ENCODE measurements at places on chromosomes 1 and 21. TPM values are rescaled to one million over a fixed set of nuclear protein-coding genes. Genes with fewer than 3 reads are reported as not detected.
A peak's percentile ranks its signal among the peaks of the same experiment; 100 is the strongest.

The TMEM52 gene
- total RNA-seq, result 1.5 TPM

The TNFSF4 gene
- total RNA-seq, result 0.72 TPM

The SYT14 gene
- 0.03 TPM for total RNA-seq

GRCh38 chr1:192601567-192601966 is 26.0 kb downstream of the RGS1 start:
- no peak for DNase-seq
- no peak overlapping the region for H3K27ac ChIP-seq
- no peaks in the 10 kb centered on the region for H3K36me3 ChIP-seq
- H3K4me1 ChIP-seq, result no peaks in the 10 kb centered on the region

- no peak overlapping the region for H3K4me3 ChIP-seq
- no peaks in the 10 kb centered on the region for H3K27me3 ChIP-seq
- H3K27ac ChIP-seq, result no peak overlapping the region
- peaks cover 21% of the 10 kb centered on the region for H3K4me1 ChIP-seq
- DNase-seq, result peak; percentile 75
Measured at GRCh38 chr1:204445860-204446412, 34.3 kb upstream of the PPP1R15B start.

GRCh38 chr21:15365751-15366392 is 301.1 kb upstream of the NRIP1 start:
- H3K4me3 ChIP-seq, result no peak overlapping the region
- H3K27ac ChIP-seq, result no peak overlapping the region
- no peaks in the 10 kb centered on the region for H3K36me3 ChIP-seq
- H3K27me3 ChIP-seq, result no peaks in the 10 kb centered on the region
- DNase-seq, result no peak

GRCh38 chr1:90317628-90318027 is 322.7 kb downstream of the ZNF326 start:
- H3K27me3 ChIP-seq, result no peaks in the 10 kb centered on the region
- no peak for DNase-seq
- H3K4me3 ChIP-seq, result no peak overlapping the region
- H3K27ac ChIP-seq, result no peak overlapping the region
- H3K4me1 ChIP-seq, result no peaks in the 10 kb centered on the region
- H3K36me3 ChIP-seq, result no peaks in the 10 kb centered on the region

DNA sequence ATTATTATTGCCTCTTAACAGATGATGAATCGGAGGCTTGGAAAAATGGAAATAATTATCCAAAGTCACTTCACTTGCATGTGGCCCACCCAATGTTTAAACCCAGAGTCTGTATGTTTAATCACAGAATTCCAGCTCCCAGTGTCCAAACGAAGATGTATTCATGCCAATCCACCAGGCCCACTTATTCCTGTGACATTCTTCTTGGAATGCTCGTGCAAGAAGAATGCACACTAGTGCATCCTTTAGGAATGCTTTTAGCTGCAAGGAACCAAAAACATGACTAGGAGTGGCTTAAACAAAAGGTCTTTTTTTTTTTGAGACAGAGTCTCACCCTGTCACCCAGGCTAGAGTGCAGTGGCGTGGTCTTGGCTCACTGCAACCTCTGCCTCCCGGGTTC is 8.9 kb upstream of the OPRD1 start:
- no peak for DNase-seq
- H3K36me3 ChIP-seq, result no peaks in the 10 kb centered on the region
- no peak overlapping the region for H3K4me3 ChIP-seq
- no peaks in the 10 kb centered on the region for H3K27me3 ChIP-seq
- H3K27ac ChIP-seq, result no peak overlapping the region

DNA sequence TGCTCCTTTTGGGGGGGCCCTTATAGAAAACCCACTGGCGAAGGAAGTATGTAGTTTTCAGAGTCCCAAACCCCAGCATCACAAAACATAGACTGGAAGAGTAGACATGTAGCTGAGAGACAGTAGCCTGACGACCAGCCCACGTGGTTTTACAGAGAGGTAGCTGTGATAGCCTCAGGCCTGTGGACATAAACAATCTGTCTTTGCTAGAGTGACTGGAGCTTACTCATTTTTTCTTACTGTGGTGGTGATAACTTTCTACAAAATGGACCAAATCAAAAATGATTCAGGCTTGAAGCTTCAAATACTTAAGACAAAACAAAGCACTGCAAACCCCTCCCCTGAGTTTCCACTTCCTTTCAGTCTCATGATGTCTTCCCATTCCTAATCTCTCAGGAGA is 497.0 kb downstream of the RWDD3 start:
- no peaks in the 10 kb centered on the region for H3K4me1 ChIP-seq
- no peak overlapping the region for H3K4me3 ChIP-seq
- H3K36me3 ChIP-seq, result no peaks in the 10 kb centered on the region
- H3K27me3 ChIP-seq, result no peaks in the 10 kb centered on the region

DNA sequence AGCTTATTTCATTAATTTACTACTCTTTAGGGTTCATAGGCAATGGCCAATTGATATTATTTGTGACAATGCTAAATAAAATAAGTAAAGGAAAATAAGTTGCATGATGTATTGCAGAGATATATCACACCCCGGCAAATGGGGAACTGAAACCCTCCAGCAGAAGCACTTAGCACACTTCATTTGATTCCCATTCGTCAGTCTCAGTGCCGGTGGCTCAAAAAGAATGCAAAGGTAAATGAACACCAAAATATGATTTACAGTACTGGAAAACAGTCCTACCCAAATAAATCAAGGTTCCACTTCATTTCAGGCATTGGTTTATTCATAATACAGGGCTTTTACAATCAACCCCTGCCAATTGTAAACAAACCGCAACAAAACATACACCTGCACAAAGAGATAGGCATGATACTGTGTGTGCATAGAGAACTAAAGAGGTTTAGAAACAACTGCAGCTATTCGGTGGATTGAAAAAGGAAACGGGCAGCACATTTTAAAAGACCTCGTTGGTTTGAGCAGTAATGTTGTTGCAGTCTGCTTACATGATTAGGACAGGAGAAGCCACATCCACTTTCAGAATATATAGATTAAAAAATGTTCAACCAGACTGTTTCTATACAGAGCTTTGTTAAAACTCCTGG is 1019.2 kb downstream of the TTLL7 start:
- H3K4me1 ChIP-seq, result no peaks in the 10 kb centered on the region
- no peak overlapping the region for H3K4me3 ChIP-seq
- no peaks in the 10 kb centered on the region for H3K36me3 ChIP-seq
- H3K27me3 ChIP-seq, result no peaks in the 10 kb centered on the region
- DNase-seq, result no peak
- no peak overlapping the region for H3K27ac ChIP-seq

DNA sequence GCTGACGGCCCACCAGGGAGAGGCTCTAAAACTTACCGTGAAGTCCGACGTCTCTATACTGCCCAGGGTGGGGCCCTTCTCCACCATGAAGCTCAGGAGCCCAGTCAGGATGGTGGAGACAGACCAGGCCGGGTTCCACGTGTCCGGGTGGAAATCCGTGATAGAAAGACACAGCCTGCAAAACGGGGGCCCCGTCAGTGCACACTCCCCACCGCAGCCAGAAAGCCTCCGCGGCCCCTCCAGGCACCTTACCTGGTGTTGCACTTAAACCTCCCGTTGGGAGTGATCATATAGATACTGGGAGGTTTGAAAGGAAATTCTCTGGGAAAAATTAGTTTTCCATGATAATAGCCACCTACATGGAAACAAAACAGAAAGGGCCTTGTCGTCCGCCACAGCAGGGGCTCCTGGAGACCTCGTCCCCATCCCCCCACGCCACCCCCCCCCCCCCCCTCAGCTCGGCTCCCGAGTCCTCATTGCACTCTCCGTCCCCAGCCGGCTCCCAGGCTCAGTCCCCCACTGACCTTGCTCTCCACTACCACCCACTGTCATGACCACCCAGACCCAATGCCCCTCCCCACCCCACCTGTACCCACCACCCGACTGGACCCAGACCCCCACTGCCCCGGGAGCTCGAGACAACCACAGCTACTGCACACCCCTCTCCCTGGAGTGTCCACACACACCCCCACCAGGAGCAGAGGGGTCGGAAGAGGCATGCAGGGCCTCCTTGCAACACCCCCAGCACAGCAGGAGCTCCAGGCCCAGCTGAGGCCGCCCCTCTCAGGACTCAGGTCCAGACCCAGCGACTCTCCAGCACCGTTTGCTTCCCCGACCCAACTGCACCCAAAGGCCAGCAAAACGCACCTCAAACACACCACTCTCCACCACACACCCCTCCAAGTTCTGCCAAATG is 10.7 kb upstream of the C1QTNF12 start:
- no peaks in the 10 kb centered on the region for H3K27me3 ChIP-seq
- peaks cover 74% of the 10 kb centered on the region for H3K36me3 ChIP-seq
- H3K4me1 ChIP-seq, result peaks cover 8% of the 10 kb centered on the region
- no peak for DNase-seq
- no peak overlapping the region for H3K27ac ChIP-seq

DNA sequence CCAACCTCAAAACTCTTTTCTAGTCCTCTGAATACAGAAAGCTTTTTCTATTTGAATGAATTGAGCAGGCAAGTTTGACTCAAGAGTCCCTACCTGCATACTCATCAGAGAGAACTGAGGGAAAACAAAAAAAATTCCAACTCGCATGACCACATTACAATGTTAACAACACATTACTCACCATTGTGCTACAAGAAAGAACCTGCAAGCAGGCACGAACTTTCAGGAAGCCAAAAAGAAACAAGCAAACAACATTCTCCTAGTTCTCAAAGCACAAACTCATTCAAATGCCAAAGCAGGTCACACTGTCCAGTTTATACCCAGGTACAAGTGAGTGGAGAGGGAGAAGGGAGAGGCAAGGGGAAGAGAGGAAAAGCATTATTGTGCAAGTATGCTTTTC is 14.6 kb downstream of the OTUD7B start:
- peaks cover 45% of the 10 kb centered on the region for H3K4me1 ChIP-seq
- no peak for DNase-seq
- no peaks in the 10 kb centered on the region for H3K27me3 ChIP-seq

DNA sequence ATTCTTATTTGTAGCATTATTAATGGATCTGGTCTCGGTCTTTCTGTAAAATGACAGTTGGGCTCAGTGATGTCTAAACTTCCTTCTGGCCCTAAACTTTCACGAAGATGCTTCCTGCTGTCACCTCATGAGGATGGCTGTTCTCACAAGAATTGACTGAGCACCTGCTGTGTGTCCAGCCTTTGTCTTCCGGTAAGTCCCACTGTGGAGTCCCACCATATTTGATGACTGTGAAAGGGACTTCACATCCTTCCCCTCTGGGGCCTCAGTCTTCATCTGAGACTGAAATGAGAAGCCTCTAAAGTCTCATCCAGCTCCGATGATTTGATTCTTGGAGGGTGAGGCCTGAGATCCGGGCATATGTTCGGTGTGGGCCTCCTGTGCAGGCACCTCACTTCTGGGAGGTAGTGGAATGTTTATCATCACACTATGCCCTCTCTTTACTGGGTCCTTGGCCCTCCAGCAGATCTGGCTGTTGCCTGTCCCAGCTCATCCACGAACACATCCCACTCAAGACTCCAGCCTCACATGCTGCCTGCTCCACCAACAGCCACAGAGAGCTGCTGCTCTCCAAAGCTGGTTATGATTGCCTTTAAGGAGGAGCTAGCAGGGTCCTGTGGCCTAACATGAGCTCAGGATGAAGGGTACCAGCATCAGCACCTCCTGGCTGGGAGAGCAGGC is 95.8 kb downstream of the KCNN3 start:
- no peak for DNase-seq
- no peaks in the 10 kb centered on the region for H3K27me3 ChIP-seq
- no peak overlapping the region for H3K4me3 ChIP-seq

Data from upper lobe of right lung (tissue), 1 donor.